Natural killer cell (primary cell): ENCODE measurements at places on chromosomes 5 and 9. TPM values are rescaled to one million over a fixed set of nuclear protein-coding genes. Genes with fewer than 3 reads are reported as not detected.

GRCh38 chr5:133681896-133682295, 69.6 kb upstream of the FSTL4 start:
- H3K27ac ChIP-seq: no peak overlapping the region
- H3K27me3 ChIP-seq: no peaks in the 10 kb centered on the region
- no peak overlapping the region for H3K4me3 ChIP-seq
- no peaks in the 10 kb centered on the region for H3K36me3 ChIP-seq
- no peak for DNase-seq
- H3K4me1 ChIP-seq: no peaks in the 10 kb centered on the region

- H3K4me3 ChIP-seq: no peak overlapping the region
- H3K27ac ChIP-seq: no peak overlapping the region
- H3K27me3 ChIP-seq: no peaks in the 10 kb centered on the region
- DNase-seq: no peak
- H3K4me1 ChIP-seq: no peaks in the 10 kb centered on the region
These were observed 183.8 kb upstream of the PDE4D start for GRCh38 chr5:60077292-60077691.

GRCh38 chr5:93226202-93226735, 354.8 kb downstream of the NR2F1-AS1 start:
- no peaks in the 10 kb centered on the region for H3K36me3 ChIP-seq
- H3K27me3 ChIP-seq: no peaks in the 10 kb centered on the region
- DNase-seq: no peak
- H3K4me3 ChIP-seq: no peak overlapping the region
- H3K4me1 ChIP-seq: no peaks in the 10 kb centered on the region

DNA sequence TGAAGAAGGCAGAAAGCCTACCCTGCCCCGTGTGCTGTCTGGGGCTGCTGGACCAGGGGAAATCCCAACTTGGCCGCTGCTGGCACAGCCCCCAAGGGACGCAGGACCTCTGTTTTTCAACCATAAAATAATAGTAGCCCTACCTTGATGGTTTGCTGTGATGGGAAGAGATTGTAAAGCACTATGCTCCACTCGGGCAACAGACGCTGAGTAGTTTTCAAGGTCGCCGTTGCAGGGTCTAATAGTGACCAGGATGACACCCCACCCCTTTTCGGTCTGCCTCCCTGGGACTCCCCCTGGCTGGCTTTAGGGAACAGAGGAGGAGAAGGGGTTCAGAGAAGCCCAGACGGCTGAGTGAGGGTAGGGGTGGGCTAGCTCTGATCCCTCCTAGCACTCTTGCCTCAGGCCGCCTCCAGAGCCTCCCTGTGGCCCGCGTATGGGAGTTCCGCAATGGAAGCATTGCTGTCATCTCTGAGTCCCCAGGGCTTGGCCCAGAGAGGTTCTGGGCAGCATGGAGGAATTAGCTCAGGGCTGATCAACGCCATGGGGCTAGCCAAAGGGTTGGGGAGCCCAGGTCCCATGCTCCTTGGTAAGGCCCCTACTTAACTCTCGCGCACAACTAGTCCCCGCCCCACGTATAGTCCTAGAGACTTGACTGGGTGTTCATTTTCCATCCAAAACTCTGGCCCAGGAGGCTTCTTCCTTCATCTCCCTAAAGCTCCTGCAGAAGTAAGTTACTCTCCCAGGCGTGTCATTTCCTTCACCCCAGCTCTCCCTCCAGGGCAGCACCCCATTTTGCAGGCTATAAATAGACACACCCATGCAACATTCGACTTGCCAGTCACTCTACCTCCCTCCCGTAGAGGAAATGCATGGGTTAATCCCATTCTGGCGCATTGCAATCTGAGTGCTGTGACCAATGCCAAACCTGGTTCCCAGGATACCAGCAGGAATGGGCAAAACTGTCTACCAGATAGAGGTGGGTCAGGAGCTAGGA, 1.1 kb upstream of the IRF1 start:
- DNase-seq: peak; percentile 71
- no peaks in the 10 kb centered on the region for H3K27me3 ChIP-seq
- peaks cover 32% of the 10 kb centered on the region for H3K36me3 ChIP-seq
- peak overlapping the region; percentile 77 for H3K4me3 ChIP-seq

- H3K36me3 ChIP-seq: peaks cover 45% of the 10 kb centered on the region
- peak overlapping the region; percentile 30 for H3K4me3 ChIP-seq
- peaks cover 59% of the 10 kb centered on the region for H3K4me1 ChIP-seq
- DNase-seq: peak; percentile 60
- peak overlapping the region; percentile 86 for H3K27ac ChIP-seq
These were observed 5.1 kb downstream of the GLRX start for GRCh38 chr5:95817430-95817829.

DNA sequence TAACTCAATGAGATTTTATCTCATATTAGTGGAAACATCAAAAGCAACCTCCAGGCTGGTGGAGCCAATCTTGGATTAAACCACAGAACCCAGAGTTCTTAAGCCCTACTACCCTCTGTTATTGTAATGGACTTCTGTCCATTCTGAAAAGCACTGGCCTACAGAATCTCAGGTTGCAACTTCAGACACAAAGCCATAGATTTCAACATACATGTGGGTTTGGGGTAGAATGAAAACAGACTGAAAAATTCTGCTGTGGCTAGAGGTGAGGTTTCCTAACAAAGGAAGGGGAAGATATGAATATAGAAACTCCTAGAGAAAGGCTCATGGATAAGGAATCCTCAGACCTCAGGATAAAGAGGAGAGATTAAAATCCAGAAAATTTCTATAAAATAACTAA, 569.8 kb upstream of the RIOK2 start:
- H3K36me3 ChIP-seq: no peaks in the 10 kb centered on the region
- no peak overlapping the region for H3K27ac ChIP-seq
- no peak overlapping the region for H3K4me3 ChIP-seq
- DNase-seq: no peak
- no peaks in the 10 kb centered on the region for H3K27me3 ChIP-seq

- DNase-seq: no peak
- H3K36me3 ChIP-seq: no peaks in the 10 kb centered on the region
- no peaks in the 10 kb centered on the region for H3K4me1 ChIP-seq
- H3K4me3 ChIP-seq: no peak overlapping the region
- H3K27ac ChIP-seq: no peak overlapping the region
These were observed 271.7 kb upstream of the TLE4 start for GRCh38 chr9:79300068-79300467.

DNA sequence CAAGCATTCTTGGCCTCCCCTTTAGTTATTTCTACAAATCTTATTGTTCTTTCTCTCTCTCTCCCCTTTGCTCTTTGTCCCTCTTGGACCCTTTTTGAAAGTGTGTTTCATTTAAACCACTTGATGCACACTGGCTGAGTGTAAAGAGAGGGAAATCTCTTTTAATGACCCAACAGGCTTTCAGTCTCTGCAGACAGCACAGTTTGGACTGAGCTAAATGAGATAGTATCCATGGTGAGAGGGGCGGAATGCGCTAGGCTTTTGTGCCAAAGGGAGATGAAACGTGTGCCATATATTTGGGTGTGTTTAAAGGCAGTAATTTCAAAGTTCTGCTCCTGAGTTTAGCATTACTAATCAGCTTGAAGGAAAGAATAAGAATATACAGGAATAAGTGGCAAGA, 184.9 kb downstream of the PCSK1 start:
- H3K36me3 ChIP-seq: no peaks in the 10 kb centered on the region
- H3K27me3 ChIP-seq: no peaks in the 10 kb centered on the region
- no peak overlapping the region for H3K27ac ChIP-seq
- no peak overlapping the region for H3K4me3 ChIP-seq

DNA sequence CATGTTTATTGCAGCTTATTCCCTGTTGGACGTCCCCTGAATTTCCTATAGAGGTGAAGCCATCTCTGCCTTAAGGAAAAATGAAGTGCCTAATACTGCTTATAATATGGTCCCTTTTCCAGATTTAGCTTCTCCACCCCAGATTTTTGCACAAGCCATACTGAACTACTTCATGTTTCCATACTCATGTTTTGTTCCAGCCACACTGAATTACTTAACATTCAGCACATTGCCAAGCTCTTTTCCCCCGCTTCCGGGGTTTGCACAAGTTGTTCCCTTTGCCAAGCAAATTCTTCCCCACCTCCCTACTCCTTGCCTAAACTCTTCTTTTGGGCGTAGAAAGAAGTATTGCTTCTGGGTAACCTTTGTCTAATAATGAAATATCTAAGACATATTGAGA, 1.7 kb upstream of the CNTRL start:
- H3K27me3 ChIP-seq: no peaks in the 10 kb centered on the region
- H3K36me3 ChIP-seq: no peaks in the 10 kb centered on the region
- H3K4me1 ChIP-seq: peaks cover 20% of the 10 kb centered on the region
- DNase-seq: no peak
- H3K4me3 ChIP-seq: no peak overlapping the region

DNA sequence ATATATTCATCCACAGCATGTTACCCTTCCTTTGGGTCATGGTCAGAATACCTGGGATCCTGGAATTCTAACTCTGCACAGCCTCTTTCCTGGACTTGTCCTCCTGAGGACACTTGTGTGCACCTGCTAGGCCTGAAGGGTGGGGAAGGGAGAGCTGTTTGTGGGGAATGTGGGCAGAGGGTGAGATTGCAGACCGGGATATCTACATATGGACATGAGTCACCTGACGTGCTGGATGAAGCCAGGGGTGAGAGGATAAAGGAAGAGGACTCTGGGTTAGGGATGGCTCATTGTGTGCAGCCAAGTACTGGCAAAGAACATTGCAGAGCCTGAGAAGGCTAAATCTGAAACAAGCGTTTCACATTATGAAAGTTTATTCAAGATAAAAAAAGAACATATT, 241.4 kb upstream of the RPS23 start:
- no peak overlapping the region for H3K4me3 ChIP-seq
- H3K27me3 ChIP-seq: no peaks in the 10 kb centered on the region
- H3K27ac ChIP-seq: no peak overlapping the region
- DNase-seq: no peak

DNA sequence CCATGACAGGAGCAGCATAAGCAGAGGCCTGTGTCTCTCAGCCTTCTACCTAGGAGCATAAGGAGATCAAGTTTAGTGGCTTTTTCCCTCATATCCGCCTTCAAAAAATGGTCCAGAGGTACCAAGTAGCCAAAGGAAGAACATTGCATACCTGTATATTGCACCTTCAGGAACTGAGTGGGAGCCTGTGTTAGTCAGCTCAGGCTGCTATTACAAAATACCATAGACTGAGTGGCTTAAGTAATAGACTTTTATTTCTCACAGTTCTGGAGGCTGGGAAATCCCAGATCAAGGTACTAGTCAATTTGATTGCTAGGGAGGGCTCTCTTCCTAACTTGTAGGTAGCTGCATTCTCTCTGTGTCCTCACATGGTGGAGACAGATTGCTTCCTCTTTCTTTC, 597.4 kb upstream of the PTGER4 start:
- H3K36me3 ChIP-seq: no peaks in the 10 kb centered on the region
- H3K27ac ChIP-seq: no peak overlapping the region
- no peak for DNase-seq
- H3K27me3 ChIP-seq: no peaks in the 10 kb centered on the region
- H3K4me1 ChIP-seq: no peaks in the 10 kb centered on the region

DNA sequence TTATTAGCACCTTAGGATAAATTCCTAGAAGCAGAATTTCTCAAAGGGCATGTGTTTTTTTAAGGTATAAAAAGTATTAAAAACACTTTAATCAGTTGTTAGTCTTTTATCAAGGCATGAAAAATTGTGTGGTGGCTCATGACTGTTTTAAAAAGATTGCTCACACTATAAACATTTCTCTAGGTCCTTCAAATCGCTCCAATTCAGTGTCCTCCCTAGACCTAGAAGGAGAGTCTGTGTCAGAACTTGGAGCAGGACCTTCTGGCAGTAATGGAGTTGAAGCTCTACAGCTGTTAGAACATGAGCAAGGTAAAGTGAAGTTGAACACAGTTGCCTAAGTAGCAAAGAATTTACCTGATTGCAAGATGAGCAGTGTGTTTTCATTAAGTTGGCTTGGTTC, 62.0 kb downstream of the GAPVD1 start:
- H3K4me3 ChIP-seq: no peak overlapping the region
- DNase-seq: no peak
- peaks cover 41% of the 10 kb centered on the region for H3K36me3 ChIP-seq
- no peaks in the 10 kb centered on the region for H3K27me3 ChIP-seq

GRCh38 chr5:2164586-2164985, 281.9 kb upstream of the IRX4 start:
- H3K27ac ChIP-seq: no peak overlapping the region
- H3K36me3 ChIP-seq: no peaks in the 10 kb centered on the region
- DNase-seq: no peak
- H3K4me1 ChIP-seq: no peaks in the 10 kb centered on the region
- no peaks in the 10 kb centered on the region for H3K27me3 ChIP-seq

DNA sequence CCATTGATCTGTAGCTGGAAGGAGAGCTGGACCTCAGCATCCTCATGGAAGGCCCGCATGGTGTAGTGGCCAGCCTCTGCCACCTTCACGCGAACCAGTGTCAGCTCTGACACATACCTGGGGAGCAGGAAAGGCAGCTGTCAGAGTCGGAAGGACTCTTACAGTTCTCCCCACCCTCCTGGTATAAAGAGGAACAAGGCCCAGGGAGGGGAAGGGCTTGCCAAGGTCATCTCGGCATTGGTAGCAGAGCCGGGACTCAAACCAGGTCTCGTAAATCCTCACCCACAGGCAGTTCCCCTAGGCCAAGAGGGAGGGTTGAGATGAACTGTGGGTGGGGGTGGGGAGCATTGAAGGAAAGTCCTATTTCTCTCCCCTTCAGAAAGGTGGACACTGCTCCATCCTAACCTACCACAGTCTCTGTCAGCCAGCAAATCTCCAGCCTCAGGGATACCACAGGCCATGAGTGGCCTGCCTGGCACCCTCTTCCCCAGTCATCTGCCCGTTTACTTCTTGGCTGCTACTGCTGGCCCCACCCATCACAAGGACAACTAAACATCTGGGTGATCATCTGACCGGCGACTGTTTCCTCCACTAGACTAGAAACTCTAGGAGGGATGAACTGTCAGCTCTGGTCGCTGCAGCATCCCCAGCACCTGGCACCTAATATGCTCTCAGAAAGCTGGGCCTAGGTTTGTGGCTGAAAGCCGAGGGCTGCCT, 23.5 kb downstream of the PDGFRB start:
- H3K36me3 ChIP-seq: no peaks in the 10 kb centered on the region
- DNase-seq: no peak
- H3K27ac ChIP-seq: no peak overlapping the region
- H3K4me1 ChIP-seq: peaks cover 27% of the 10 kb centered on the region

- no peak overlapping the region for H3K27ac ChIP-seq
- no peak for DNase-seq
- H3K36me3 ChIP-seq: no peaks in the 10 kb centered on the region
- no peaks in the 10 kb centered on the region for H3K27me3 ChIP-seq
- H3K4me1 ChIP-seq: no peaks in the 10 kb centered on the region
- no peak overlapping the region for H3K4me3 ChIP-seq
These were observed 142.9 kb upstream of the GRIA1 start for GRCh38 chr5:153347611-153348010.

DNA sequence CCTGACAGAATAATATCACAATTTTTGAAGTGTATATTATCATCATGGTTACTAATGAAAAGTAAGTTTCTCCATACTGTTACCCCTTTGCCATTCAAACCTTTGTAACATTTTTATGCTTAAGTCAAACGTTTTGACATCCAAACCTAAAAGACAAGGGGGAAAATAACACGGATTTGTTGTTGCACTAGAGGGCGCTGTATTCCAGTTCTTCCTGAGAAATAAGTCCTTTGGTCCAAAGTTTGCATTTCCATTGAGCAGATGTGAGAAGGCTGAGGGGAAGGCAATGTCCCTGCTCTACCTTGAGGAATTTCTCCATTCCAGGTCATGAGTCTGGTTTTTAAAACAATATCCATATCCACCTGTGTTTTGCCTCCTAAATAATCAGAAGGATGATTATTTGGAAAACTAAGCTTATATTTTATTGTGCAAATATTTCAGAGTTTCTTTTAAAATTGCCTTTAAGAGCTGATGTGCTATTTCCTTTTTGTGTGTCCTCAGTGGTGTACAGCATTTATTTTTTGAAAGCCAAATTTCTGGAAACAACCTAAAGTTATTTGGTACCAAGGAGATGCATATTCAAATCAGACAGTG, 9.7 kb downstream of the LECT2 start:
- H3K36me3 ChIP-seq: no peaks in the 10 kb centered on the region
- H3K4me3 ChIP-seq: no peak overlapping the region
- DNase-seq: no peak

Gene ADAMTS12
- not detected for total RNA-seq
